ENCODE measurements at places on chromosomes 12 and 14.

DNA sequence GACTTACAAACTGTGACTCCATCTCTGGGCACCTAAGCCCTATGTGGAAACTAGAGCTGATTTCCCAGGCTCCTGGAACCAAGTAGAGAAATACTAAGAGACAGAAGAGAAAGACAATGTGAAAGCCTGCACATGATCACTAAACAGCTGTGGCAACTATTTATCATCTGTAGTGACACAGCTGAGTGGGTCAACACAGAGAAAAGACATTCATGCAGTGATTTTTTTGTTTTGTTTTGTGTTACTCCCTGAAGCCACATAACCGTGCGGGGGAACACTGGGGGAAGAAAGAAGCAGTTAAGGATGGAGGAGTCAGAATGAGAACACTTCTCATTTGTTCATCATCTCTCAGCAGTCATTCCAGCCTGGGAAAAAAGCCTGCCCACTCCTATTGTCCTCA is 1.5 kb downstream of the PRR4 start:
- no peak for DNase-seq

DNA sequence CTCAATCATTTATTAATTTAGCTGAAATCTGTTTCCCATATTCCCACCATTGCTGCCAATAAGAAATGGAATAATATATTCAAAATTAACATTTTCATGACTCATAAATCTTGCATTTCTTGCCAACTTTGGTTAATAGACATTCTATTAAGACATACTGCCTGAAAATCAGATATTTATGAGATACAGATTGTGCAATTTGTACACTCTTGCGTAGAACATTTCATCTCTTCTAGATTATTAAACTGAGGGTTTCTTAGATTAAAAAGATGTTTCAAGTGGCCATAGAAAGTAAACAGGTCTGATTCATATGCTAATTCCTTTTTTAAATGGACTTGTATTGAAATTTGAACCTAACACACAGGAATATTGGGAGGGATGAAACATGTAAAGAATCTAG is 9.1 kb downstream of the LTA4H start:
- no peak for DNase-seq

DNA sequence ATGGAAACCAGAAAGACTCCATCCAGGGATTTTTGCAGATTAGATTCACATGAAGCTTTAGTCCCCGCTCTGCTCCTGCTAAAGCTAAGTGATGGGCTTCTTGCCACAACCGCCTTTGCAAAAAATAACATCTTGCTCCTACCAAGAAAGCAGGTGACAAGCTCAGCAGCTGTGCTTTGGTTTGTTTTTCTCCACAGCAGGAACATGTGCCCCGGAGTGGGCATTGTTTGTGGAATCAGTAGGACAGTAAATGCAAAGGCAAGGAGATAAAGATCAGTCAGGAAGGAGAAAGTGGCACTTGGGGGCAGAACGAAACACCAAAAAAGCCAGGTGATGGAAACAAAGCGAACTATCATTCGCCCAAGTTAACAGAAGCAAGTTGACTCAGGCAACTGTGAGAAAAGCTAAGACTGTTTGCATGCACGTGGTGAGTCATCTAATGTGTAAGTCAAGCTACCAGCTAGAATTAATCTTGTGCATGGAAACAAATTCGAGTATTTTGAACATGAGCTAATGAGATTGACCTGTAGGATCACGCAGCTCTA is 165.5 kb upstream of the PLXNC1 start:
- DNase-seq: no peak

DNA sequence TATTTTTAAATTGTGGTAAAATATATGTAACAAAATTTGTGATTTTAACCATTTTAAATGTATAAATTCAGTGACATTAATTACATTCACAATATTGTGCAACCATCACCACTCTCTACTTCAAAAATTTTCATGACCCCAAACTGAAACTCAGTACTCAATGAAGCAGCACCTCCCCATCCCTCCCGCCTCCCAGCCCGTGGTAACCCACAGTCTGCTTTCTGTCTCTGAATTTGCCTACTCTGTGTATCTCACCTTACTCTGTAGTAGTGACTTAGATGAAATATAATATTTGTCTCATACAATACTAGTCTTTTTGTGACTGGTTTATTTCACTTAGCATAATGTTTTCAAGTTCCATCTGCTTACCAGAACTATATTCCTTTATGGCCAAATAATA is 36.2 kb downstream of the EML1 start:
- DNase-seq: no peak

DNA sequence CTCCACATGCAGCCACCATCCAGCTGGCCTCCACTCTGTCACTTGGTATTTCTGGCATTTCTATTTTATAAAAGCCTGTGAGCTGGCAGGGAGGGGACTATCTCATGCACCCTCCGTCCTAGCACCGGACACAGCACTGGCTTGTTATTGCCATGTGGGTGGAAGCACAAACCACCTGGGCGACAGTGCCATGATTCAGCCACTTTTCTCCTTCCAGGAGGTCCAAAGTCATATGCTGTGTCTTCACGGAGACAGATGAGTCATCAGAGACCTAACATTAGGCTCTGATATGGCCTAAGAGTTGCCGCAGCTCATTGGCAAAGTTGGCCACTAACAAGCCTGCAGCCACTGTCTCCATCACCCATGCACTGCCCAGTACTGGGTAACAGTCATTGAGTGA is 1123.0 kb downstream of the VRK1 start:
- no peak for DNase-seq

DNA sequence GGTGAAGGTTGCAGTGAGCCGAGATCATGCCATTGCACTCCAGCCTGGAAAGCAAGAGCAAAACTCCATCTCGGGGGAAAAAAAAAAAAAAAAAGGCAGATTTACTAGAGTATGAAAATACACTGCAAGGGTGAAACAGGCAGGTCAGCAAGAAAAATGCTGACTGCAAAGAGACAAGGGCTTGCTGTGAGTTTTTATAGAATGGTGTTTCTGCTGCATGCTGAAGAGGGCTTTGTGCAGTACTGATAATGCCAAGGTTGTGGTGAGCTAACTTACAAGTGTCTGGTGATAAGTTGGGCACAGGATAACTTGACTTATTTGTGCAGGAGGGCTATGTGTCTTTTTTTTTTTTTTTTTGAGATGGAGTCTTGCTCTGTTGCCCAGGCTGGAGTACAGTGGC is 25.9 kb upstream of the SRP54 start:
- DNase-seq: no peak

- DNase-seq: no peak
Measured at GRCh38 chr14:56817396-56817921, 7.2 kb upstream of the OTX2 start.

DNA sequence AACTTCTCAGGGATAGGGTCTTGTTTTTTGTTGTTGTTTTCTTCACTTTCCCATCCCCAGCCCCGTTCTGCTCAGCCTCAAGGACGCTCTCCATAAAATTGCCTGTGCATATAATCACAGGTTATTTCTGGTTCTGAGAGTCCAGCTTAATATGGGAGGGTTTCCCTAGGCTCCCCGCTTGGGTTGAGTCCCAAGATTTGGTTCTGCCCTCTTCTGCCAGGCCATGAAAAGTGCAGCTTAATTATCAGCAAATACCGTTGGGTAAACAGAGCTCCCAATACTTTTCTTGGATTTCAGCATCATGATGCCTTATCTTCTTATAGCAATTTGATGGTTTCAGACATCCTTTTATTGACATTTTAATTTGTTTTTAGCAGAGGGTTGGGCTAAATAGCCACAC is 75.6 kb downstream of the GRIN2B start:
- DNase-seq: no peak

- DNase-seq: no peak
Measured at GRCh38 chr14:99518441-99519346, 37.5 kb downstream of the CCNK start.

GRCh38 chr12:112270673-112271072 is 111.6 kb downstream of the HECTD4 start:
- no peak for DNase-seq

DNA sequence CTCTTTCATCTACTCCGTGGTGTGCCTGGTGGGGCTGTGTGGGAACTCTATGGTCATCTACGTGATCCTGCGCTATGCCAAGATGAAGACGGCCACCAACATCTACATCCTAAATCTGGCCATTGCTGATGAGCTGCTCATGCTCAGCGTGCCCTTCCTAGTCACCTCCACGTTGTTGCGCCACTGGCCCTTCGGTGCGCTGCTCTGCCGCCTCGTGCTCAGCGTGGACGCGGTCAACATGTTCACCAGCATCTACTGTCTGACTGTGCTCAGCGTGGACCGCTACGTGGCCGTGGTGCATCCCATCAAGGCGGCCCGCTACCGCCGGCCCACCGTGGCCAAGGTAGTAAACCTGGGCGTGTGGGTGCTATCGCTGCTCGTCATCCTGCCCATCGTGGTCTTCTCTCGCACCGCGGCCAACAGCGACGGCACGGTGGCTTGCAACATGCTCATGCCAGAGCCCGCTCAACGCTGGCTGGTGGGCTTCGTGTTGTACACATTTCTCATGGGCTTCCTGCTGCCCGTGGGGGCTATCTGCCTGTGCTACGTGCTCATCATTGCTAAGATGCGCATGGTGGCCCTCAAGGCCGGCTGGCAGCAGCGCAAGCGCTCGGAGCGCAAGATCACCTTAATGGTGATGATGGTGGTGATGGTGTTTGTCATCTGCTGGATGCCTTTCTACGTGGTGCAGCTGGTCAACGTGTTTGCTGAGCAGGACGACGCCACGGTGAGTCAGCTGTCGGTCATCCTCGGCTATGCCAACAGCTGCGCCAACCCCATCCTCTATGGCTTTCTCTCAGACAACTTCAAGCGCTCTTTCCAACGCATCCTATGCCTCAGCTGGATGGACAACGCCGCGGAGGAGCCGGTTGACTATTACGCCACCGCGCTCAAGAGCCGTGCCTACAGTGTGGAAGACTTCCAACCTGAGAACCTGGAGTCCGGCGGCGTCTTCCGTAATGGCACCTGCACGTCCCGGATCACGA is 2.2 kb downstream of the SSTR1 start:
- no peak for DNase-seq

DNA sequence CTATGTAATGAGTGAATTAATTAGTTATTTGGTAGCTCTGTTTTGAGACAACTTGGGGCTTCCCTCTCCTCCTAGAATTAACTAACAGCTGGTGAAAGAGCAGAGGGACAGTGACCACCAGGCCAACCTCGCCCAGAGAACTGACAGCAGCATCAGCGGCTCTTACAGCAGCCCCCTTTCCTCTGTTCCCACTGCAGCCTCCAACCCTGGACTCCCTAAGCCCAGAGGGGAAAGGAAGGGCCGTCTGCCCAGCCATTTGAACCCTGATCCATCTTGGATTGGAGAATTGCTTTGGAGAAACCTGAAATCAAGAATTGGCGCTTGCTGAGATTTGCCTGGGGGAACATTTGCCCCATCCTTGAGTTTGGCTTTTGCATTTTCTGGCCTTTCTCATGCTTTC is 45.5 kb downstream of the B4GALNT3 start:
- no peak for DNase-seq

GRCh38 chr12:110983811-110984210 is 63.4 kb upstream of the MYL2 start:
- DNase-seq: no peak

- DNase-seq: no peak
Measured at GRCh38 chr12:91703491-91704283, 442.0 kb downstream of the BTG1 start.

GRCh38 chr12:48803675-48804074 is 14.6 kb upstream of the CACNB3 start:
- no peak for DNase-seq

DNA sequence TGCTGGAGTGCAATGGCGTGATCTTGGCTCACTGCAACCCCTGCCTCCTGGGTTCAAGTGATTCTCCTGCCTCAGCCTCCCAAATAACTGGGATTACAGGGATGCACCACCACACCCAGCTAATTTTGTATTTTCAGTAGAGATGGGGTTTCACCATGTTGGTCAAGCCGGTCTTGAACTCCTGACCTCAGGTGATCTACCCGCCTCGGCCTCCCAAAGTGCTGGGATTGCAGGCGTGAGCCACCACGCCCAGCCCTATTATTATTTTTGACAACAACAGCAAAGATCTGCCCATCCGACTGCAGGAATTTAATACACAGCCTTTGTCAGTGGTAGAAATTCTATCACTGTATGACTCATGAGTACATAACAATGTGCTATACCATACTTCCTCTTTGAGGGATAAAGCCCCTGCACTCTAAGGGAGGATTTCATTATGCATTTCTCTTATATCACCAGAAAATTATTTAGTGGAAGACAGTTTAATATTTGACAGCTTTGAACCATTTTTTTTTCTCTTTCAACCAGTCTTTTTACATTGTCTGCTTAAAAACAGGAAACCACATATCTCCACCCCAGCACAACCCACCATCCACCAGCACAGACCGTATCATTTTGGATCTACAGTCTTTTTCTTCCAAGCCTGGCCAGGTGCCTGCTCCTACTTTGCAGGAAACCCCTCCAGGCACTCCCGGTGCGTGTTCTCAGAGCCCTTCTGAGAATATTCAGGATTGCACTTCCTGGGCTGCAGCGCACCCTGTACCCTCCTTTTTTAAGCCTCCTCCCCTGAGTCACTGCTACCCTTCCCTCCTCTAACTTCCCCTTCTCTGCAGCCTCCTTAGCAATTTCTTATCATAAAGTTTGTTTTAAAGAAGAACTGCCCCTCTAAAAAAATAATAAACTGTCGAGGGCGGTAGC is 594 bp downstream of the ARHGDIB start:
- no peak for DNase-seq

- no peak for DNase-seq
Measured at GRCh38 chr12:51905471-51906429, 1.6 kb upstream of the ACVRL1 start.
